ENCODE measurements at places on chromosomes 2 and 18.
A peak's percentile ranks its signal among the peaks of the same experiment; 100 is the strongest.

DNA sequence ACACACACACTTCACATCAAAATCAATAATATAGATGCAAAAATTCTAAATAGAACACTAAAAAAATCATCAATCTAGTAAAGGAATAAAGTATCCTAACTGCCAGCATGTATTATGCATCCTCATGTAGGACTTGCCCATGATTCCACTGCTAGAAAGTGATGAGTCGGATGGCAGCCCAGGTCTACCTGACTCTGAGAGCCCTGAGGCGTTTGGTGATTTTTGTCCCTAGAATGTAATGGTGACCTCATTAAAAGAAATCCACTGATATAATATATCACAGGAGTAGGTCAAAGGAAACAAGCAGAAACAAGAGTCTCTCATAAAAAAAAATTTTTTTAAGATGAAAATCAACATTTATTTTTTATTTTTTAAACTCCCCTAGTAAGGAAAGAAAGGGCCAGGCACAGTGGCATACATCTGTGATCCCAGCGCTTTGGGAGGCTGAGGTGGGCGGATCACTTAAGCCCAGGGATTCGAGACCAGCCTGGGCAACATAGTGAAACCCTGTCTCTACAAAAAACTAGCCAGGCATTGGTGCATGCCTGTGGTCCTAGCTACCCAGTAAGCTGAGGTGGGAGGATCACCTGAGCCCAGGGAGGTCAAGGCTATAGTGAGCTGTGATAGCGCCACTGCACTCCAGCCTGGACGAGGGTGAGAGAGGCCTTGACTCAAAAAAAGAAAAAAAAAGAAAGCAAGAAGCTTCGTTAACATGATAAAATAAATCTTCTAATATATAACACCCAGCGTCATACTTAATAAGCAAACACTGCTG, 24.4 kb upstream of the ACTG2 start:
- DNase-seq: no peak

GRCh38 chr18:75533209-75533608, 105.7 kb upstream of the SMIM21 start:
- peak; percentile 4 for DNase-seq

DNA sequence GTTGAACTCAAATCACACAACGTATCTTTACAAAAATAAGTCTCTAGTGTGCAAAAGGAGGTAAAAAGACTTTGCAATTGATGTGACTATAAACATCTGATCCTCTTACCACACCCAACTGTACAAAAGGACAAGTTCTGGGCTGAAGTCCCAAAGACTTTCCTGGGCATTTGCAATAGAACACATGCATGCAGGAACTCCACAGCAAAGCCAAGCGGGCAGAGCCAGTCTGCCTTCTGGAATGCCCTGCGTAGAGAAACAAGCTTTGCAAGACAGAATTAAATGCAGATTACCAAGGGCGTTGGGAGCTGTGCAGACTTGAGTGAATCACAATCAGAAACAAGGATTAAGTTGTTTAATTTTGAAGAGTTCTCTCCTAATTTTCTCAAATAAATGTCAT, 208.4 kb upstream of the ZNF521 start:
- DNase-seq: peak; percentile 23

DNA sequence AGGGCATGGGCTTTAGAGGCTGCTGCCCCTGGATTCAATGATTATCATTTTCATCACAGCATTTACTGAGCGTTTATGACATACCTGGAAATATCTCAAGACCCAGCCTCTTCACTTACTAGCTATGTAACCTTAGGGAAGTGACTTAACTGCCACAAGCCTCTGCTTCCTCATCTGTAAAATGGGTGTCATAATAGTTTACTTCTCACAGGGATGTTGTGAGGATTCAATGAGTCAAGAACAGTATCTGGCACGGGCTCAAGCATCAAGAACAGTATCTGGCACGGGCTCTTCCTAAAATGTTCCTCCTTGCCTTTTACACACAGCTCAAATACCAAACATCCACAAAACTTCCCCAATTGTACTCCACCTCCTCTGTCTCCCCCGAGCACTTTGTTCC, 31.4 kb downstream of the LGALSL start:
- DNase-seq: no peak

- DNase-seq: no peak
Measured at GRCh38 chr2:44777537-44777936, 164.0 kb upstream of the SIX3 start.

DNA sequence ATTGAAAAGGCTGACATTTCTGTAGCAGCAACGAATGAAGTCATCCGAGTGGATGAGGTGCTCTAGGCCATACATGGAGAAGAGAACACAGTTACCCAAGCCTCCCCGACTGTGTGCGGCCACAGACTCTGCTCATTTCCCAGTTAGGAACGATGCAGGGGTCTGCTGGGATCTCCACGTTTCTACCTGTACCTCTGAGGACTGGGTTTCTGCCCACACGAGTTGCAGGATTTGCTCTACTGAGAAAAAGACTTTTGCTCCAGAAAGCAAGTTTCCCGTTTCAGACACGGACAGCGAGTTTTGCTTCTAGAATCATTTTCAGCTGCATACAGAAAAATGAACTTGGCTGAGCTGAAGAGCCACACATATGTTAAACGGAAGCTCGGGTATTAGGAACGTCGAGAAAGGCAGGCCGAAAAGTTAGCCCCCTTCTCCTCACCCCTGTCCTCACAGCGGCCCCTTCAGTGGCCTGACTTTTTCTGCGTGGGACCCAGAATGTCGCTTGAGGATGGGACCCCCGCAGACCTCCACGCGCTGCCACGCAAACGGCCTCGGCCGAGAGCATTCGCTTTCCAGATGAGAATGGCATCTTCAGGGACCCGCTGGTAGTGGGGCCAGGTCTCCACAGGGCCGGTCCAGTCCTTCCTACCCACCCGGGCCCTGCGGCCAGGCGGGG, 582 bp upstream of the RAB31 start:
- peak; percentile 49 for DNase-seq

DNA sequence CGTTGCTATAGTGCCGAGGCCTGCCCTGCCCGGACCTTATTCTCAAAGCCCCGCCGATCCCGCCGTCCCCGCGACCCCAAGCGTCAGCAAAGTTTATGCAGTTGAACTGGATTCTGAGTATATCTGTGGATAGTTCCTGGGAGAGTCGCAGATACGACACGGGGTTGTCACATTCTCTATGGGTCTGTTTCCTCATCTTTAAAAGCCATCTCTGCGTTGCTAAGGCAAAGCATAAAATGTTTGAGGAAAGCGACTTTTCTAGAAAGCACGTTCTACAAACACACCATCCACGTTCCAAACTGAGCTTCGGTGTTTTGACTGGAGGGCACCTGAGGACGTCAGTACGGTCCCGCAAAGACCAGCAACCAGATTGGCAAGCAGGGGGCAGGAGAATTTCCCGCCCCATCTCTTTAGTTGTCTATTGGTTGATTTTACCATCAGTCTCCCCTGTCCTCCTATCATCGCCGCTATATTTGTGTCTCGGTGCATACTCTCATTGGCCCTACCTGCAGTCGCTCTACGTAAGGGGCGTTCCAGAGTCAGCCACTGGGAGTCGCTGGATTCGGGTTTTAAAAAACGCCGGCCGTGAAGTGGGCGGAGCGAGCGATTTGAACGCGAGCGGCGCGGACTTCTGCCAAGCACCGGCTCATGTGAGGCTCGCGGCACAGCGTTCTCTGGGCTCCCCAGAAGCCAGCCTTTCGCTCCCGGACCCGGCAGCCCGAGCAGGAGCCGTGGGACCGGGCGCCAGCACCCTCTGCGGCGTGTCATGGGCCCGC, at the start of gene CENPA:
Gene CENPA (plus strand): TSS at position 626 of the 776 bp plus-strand sequence. CDS start 141 bp downstream, at position 767.
- DNase-seq: peak; percentile 100

DNA sequence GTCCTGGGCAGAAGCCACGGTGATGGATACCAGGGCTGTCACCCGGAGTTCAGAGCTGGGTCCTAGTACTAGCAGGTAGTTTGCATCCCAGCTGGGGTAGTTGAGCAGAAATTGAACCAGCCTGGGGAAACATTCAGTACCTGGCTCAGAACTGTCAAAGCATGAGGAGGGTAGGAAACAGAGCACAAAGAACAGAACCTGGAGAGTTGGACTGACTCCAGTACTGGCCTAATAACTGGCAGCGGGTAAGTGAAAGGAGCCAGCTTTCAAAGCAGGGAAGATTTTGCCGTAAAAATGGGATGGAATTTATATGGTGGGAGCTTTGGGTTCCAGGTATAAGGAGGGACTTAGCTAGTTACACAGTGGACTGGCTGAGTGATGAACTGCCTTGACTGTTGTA, 23.8 kb downstream of the ATG16L1 start:
- DNase-seq: no peak

GRCh38 chr2:27573452-27573851, 9.4 kb upstream of the ZNF512 start:
- peak; percentile 60 for DNase-seq

DNA sequence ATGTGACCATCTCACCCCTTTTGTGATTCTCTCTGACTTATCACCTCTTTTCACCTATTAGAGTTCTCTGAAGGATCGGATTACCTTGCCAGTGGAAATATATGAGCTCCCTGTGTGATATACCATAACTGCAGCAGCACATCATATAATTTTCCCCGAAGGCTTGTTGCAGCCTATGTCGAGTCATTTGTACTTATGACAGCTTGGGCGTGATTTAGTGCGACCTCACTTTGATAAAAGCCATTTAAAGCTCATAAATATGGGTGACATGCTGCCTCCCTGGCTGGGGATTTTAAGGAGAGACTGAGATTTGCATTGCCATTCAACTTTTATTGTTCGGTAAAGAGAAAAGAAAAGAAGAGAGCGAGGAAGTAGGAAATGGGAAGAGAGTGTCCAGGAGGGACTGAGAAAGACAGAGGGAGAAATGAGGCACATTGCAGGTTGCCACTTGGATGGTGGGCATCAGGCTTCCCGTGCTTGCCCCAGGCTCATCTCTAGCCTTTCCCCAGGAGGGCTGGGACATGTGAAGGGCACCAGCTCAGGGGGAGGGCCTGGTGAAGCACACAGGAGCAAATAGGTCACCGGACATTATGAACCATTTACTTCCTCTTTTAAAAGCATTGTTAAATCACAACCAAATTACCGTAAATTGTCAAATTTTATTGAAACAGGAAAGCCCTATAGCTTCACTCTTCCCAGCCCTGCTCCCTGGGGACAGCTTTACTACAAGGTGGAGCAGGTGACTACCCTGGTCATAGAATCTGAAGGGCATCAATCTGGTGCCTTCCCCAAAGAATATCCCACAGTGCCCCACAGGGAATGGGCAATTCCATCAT, 161.3 kb downstream of the SETBP1 start:
- DNase-seq: no peak

- no peak for DNase-seq
Measured at GRCh38 chr2:36584148-36584794, 13.7 kb downstream of the FEZ2 start.

GRCh38 chr18:14919666-14920065, 171.7 kb downstream of the ANKRD30B start:
- no peak for DNase-seq

GRCh38 chr2:222295368-222296062, 3.3 kb downstream of the PAX3 start:
- no peak for DNase-seq

DNA sequence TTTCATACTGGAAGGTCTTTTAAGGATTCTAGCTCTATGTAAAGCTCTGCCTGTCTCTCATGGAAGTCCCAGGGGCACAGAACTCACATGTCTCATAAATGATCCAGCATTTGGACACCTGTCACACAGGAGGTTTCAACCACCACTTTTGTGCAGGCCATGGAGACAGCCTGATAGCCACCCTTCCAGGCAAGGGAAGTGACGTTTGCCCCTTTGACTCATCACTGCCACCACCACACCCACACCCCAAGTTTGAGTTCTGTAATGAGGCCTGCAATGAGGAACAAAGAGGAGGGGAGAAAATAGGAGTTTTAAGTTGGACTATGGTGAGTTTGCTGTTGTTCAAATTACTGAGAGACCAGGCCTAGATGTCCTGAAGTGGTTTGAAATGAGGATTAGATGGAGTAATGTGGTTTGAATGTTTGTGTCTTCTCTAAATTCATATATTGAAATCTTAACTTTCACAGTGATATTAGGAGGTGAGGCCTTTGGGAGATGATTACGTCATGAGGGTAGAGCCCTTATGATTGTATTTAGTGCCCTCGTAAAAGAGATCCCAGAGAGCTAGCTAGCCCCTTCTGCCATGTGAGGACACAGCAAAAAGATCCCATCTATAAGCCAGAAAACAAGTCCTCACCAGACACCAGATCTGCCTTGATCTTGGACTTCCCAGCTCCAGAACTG, 175.3 kb upstream of the EPHA4 start:
- DNase-seq: no peak

DNA sequence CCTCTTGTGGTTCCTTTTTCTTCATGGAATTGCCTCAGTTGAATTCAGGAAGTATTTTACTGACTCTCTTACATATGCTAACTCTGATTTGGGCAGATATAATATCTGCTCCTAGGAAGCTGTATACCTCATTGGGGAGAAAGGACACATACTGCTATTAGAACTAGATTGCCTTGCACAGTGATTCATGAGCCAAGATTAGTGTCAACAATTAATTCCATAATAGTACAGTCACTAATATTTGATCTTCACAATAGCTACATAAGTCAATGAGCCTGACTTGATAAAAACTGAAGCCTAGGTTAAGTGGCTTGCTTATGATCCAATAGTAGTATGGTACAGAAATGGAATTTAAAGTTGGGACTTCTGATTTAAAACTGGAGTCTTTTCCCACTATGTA, 127.6 kb downstream of the ETAA1 start:
- no peak for DNase-seq

GRCh38 chr2:66541646-66542045, 106.7 kb downstream of the MEIS1 start:
- DNase-seq: no peak

DNA sequence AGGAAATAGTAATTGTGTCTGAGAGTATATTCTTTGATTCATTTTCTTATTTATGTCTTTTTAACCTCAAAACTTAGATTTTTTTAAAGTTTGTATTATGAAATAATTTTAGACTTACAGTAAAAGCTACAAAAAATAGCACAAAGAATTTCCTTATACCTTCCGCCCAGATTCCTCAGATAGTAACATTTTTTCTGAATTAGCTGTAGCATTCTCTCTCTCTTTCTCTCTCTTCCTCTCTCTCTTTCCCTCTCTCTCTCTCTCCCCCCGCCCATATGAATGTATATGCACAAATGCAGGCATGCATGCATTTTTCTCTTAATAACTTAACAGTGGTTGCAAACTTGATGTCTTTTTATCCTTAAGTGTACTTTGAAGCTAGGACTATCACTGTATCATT, 361.1 kb upstream of the NRP2 start:
- DNase-seq: peak; percentile 73

DNA sequence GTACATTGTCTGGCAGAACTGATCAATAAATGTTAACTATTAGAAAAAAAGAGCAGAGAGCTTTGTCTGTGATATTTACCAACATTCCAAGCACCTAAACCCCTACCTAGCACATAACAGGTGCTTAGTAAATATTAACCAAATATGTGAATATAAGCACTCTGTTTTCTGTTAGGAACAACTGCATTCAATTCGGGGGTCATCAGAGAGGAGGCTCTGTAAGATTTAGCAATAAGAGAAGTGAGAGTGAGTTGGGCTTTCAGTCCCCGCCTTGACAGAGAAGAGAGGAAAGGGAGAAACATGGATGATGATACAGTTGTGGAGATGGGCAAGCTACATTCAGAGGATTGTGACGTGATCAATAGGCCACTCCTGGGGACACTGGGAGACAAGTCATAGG, 47.7 kb downstream of the MYOM1 start:
- no peak for DNase-seq
